Activated CD4-positive, alpha-beta T cell treated with anti-CD3 and anti-CD28 coated beads for 36 hours (primary cell): ENCODE measurements at places on chromosomes 2 and 18.
A peak's percentile ranks its signal among the peaks of the same experiment; 100 is the strongest.

- no peak for DNase-seq
Observed at GRCh38 chr2:215493376-215493775, 57.5 kb upstream of the FN1 start.

GRCh38 chr18:12288403-12288755, 19.7 kb upstream of the TUBB6 start:
- DNase-seq, result no peak

- no peak for DNase-seq
Observed at GRCh38 chr18:21459706-21460286, 140.7 kb downstream of the ESCO1 start.

DNA sequence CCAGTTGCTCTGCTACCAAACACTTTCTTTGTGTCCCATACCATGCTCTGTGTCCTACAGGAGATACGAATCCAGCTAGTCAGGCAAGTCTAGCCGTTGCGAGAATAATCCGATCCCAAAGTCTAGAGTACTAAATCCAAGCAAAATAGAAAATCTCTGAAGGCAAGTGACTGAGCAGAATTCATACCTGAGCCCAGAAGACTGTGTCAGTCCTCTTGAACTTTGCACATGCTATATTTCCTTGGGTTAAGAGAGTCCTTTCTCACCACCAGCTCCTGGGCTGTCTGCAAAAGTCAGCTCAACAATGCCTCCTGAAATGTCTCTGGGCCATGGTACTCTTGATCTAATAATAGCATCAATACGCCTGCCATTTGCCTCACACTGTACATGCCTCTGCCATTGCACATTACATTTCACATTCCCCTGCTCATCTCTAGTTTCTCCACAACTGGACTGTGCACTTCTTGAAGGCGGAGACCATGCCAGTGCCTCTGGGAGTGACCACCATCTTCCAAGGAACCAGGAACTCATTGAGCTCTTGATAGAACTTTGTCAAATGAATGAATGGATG, 265.8 kb upstream of the ID2 start:
- no peak for DNase-seq

DNA sequence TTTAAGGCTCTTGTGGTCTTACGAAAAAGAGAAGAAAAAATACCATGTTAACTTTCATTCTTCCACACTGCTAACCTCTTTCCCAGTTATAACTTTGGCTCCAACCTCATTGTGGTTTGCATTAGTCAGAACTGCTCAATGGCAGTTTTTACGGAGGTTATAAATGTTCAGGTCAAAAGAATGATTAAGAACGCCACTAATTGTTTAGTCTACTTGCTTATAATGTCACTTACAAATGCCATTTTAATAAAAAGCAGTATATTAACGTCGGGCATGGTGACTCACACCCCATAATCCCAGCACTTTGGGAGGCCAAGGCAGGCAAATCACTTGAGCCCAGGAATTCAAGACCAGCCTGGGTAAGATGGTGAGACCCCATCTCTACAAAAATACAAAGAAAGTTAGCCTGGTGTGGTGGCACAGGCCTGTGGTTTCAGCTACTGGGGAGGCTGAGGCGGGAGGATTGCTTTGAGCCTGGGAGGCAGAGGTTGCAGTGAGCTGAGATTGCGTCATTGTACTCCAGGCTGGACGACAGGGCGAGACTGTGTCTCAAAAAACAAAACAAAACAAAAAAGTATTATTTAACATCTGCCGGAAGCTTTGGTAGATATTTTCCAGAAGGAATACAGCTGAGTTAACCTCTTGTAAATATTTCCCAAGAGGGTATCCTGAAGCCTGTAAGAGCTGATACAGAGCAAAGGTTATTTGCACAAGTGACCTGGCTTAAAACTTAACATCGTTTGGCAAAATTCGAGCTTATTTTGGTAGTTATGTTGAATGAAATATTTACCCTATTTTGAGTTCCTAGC, 5.1 kb downstream of the AGPS start:
- DNase-seq, result no peak

DNA sequence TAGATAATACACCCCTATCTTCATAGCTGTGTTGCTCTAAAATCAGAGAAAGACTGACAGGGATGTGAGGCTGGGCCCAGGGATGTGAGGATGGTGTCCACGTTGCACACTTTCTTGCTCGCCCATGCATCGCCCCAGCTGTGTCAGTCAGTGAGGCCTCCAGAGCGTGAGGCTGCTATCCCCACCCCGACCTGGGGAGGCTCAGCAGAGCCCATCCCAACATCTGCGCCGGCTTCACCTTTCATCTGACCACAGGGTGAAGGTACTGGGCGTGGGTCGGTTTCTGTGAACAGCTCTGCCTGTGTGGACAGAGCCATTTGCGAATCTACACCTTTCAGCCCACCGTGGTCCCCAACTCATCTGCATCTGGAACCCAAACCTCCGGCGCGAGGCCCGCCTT, 255.7 kb downstream of the HDAC4 start:
- no peak for DNase-seq

DNA sequence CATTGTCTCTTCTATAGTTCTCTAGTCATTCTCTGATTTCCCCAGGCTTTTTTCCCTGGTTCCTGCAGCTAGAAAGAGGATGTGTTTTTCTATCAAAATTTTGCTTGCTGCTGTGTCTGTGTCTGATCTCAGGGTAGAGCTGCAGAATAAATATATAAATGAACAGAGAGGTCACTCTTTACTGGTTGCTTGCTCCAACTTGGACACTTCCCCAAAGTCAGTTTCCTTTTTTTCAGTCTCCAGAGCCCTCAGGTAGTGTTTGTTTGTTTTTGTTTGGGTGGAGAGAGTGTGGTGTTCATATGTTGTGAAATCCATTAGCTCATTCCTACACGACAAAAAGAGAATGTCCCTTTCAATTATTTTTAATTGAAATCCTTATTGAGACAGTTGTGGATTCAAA, 85.8 kb downstream of the CERS6 start:
- no peak for DNase-seq

DNA sequence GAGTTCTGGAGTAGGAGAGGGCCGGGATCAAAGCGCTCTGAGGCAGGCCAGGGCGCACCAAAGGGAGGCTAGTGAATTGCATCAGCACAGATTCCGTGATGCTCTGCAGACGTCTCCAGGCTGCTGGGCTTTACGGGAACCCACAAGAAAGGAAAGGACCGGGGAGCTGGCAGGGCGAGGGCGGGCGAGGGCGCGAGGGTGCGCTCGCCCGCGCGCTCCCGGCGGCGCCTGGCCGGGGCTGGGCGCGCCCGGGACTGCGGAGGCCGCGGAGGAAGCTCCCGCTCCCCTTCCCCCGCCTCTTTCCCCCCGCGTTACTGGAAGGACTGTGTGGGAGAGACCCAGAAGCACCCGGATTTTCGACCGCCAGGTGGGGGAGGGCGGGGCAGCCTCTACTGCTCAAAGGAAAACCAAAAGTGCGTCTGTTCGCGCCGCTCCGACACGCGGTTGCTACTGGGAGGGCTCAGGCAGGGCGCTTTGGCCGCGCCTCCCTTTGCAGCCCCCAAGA, 2.4 kb upstream of the FOSL2 start:
- peak; percentile 98 for DNase-seq

- no peak for DNase-seq
Observed at GRCh38 chr18:39675906-39676305, 2110.3 kb upstream of the CELF4 start.

DNA sequence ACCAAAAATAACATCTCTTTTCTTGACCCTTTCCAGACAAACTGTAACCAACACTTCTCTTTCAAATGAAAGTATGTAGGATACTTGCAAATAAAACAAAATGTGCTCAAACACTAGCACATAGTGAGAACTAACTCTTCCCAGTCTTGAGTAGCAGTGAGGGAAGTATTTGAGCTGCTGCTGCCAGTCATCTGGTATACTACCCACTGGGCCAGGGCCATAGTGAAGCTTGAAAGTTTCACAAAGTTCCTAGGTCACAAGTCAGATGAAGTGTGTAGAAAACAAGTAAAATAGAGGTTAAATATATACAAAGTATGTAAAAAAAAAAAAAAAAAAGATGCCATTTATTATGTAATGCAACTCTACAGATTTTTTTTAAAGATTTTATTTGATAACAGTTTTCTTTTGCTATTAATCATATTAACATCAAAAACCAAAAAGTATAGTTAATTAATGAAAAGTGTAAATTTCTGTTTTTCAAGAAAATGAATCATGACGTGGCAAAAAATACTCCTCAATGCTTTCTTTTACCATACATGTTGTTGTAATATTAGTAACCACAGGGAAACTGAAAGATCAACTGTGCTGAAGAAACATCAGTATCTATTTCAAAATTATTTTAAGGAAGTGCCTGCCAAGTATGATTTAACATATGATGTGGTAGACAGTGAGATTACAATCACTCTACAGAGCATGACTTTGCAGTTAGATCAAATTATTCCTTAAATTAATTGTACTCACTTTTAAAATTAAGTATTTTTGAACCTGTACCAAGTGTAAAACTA, 21.6 kb upstream of the TRIB2 start:
- DNase-seq, result no peak

DNA sequence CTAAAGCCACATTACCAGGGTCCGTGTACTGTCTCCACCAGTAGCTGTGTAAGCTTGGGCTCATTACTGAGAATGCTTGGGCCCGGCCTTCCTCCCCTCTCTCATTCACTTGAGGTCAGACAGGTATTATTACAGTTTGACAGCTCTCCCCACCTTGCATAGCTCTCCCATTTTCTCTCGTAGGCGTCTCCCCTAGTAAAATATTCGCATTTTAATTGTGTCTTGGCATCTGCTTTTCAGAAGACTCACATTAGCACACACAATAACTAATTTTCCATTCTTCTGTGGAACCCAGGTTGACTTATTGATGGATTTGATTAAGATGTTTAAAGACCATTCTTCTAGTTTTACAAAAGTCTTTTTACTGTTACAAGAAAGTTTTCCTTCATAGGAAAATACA, 71.1 kb upstream of the CYP20A1 start:
- DNase-seq, result no peak

DNA sequence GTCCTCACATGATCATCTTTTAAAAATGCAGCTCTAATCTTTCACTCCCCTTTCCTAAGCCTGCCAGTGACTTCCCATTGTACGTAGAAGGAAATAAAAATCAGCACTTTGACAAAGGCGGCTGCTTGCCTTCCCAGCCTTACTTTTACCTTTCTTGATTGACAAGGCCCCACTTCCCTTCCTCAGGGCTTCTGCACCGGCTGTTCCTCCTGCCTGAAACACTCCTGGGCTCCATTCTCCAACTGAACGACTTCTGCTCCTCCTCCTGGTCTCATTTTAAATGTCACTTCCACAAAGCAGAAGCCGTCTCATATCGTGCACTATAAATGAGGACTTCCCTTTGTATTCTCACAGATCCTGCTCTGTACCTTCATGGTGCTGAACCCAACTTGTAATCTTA, 56.1 kb downstream of the OSBPL6 start:
- no peak for DNase-seq

DNA sequence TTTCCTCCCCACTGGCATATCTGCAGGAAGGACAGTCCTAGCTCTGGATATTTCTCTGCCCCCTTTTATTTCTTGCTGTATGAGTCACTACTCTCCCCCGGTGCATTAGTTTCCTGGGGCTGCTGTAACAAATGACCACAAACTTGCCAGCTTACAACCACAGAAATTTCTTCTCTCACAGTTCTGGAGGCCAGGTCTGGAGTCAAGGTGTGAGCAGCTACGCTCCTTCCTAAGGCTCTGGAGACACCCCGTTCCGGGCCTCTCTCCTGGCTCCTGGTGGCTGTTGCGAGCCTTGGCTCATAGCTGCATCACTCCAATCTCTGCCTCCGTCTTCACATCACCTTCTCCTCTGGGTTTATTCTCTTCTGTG, 34.1 kb downstream of the PTPRM start:
- no peak for DNase-seq

DNA sequence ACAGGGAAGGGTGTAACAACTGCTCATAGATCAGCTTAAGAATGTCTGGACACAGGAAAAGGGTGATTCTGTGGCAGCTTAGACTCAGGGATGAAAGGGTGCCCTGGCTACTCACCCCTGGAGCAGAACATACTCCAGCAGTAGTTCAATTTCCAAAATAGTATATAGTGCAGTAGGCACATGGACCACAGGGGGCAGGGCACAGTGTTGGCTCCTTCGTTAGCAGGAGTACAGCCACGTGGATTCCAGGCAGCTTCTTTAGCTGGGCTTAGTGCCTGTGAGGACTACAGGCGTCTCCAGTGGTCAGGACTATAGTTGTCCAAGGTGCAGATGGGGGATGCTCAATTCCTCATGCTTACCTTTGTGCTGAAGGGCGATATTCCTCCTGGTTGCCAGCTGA, 277.5 kb upstream of the DDX18 start:
- DNase-seq, result no peak

- DNase-seq, result no peak
Observed at GRCh38 chr2:10245661-10246060, 57.0 kb upstream of the HPCAL1 start.

DNA sequence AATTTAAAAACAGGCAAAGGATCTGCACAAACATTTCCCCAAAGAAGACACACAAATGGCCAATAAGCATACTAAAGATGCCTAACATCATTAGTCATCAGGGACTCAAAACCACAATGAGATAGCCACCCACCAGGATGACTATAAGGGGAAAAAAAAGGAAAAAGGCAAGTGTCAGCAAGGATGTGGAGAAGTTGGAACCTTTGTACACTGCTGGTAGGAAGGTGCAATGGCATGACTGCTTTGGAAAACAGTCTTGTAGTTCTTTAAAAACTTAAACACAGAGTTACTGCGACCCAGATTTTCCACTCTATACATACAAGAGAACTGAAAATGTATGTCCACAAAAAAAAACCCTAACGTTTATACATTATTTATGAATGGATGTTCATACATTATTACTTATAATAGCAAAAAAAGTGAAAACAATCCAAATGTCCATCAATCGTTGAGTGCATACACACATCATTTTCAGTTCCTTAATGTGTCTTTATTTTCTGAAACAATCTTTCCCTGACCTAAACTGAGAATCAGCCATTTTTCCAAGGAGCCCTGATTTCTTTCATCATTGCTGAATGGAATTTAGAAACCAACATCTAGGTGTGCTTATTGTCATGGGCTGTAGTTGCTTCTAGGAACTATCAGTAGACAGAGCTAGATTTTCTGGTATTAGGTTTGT, 64.7 kb upstream of the TLK1 start:
- no peak for DNase-seq

GRCh38 chr18:73421010-73421409, 553.2 kb upstream of the NETO1 start:
- no peak for DNase-seq

DNA sequence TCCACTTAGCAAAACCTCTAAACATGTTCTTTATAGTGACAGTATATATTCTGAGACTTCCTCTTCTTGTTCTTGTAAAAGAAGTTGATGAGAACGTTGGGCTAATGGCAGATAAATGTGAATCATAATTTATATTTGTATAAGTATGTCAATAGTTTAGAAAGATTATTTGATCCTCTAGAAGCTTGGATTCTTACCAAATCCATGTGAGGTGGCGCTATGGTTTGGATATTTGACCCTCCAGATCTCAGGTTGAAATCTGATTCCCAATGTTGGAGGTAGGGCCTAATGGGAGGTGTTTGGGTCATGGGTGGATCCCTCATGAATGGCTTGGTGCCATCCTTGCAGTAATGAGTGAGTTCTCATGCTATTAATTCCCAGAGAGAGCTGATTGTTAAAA, 29.8 kb upstream of the SCN1A start:
- no peak for DNase-seq
